ENCODE measurements at places on chromosomes 2 and 18. TPM values are rescaled to one million over a fixed set of nuclear protein-coding genes. Genes with fewer than 3 reads are reported as not detected.

GALNT13 gene
- total RNA-seq, result 5.8 TPM

CXCR1 gene
- 5.3 TPM for total RNA-seq

EIPR1 gene
- total RNA-seq, result 16.6 TPM

DPP10 gene
- 1.0 TPM for total RNA-seq

AMER3 gene
- total RNA-seq, result not detected

PIAS2 gene
- total RNA-seq, result 38.6 TPM

TPGS2 gene
- total RNA-seq, result 57.6 TPM

LOXHD1 gene
- total RNA-seq, result 2.7 TPM

- H3K4me3 ChIP-seq, result peak within 1 kb of the TSS; percentile 77
- H3K36me3 ChIP-seq, result no peaks in the 10 kb centered on the region
- H3K4me1 ChIP-seq, result peaks cover 34% of the 10 kb centered on the region
- H3K27me3 ChIP-seq, result no peaks in the 10 kb centered on the region
- DNase-seq, result peak; percentile 95
Observed at GRCh38 chr2:11344342-11344955, at the start of gene ROCK2. Gene ROCK2, minus strand, starts transcription at chr2:11344636. Its CDS starts 500 bp downstream, at chr2:11344136.

DNA sequence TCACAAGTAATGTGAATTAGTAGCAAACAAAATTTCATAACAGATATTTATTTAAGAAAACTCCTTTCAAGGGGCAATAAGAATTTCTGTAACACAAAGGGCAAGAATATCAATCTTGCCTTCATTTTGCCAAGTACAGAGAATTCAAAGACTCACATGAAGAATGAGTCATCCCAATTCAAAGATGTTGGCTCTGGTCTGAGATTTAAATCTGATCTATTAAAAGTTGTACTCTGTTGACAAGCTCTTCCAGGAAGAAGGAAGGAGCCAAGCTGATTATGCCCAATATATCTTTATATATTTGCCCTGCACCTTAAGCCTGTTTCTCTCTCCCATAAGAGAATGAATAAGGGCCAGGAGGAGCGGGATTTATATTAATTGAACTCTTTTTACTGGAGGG is 55.9 kb upstream of the RPE start:
- H3K4me3 ChIP-seq, result no peak overlapping the region
- no peak overlapping the region for H3K27ac ChIP-seq
- no peaks in the 10 kb centered on the region for H3K36me3 ChIP-seq
- no peaks in the 10 kb centered on the region for H3K4me1 ChIP-seq
- H3K27me3 ChIP-seq, result no peaks in the 10 kb centered on the region
- no peak for DNase-seq

- no peaks in the 10 kb centered on the region for H3K4me1 ChIP-seq
- no peaks in the 10 kb centered on the region for H3K36me3 ChIP-seq
- H3K27ac ChIP-seq, result no peak overlapping the region
- H3K4me3 ChIP-seq, result no peak overlapping the region
Observed at GRCh38 chr2:71291398-71291797, 40.2 kb upstream of the ZNF638 start.

DNA sequence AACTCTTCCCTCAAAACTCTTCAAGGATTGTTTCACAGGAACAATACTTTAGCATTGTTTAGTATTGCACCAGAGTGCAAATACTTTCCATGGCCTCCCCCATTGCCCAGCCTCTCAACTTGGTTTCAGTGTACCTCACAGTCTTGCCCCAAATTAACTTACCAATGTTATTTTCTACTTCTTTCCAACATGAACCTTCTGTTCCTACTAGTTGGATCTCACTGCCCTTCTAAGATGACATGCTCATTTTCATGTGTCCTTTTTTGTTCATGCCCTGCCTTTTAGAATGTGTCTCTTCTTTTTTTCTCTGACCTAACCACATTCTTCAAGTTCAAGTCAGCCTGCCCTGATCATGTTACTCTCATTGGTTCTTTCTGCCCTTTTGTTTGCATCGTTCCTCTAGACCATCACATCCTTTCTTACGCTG is 4.1 kb downstream of the SPATS2L start:
- H3K4me3 ChIP-seq, result no peak overlapping the region
- H3K27me3 ChIP-seq, result no peaks in the 10 kb centered on the region
- no peak overlapping the region for H3K27ac ChIP-seq
- DNase-seq, result no peak
- no peaks in the 10 kb centered on the region for H3K36me3 ChIP-seq

DNA sequence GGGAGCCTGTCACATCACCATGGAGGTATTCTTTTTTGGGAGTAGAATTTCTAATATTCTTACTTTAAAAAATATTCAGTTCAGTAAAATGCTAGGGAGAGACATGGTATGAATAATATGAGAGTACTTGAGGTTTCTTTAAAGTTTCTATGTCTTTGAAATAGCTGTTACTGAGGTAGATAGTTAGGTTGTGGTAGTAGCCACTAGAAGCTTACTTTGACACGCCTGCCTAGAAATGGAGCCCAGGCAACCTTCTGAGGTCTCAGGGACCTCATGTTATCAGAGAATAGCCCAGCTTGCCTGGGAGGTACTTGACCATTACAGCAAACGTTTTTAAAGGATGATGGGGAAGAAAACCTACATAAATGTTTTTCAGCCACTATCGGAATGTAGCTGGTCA is 131.2 kb downstream of the AGPS start:
- peaks cover 26% of the 10 kb centered on the region for H3K36me3 ChIP-seq
- H3K27ac ChIP-seq, result no peak overlapping the region
- no peak for DNase-seq

GRCh38 chr2:178101321-178102079 is 10.7 kb upstream of the RBM45 start:
- H3K4me1 ChIP-seq, result no peaks in the 10 kb centered on the region
- no peak overlapping the region for H3K27ac ChIP-seq
- no peaks in the 10 kb centered on the region for H3K27me3 ChIP-seq
- H3K4me3 ChIP-seq, result no peak overlapping the region
- DNase-seq, result no peak
- no peaks in the 10 kb centered on the region for H3K36me3 ChIP-seq

GRCh38 chr2:168538534-168538933 is 82.5 kb downstream of the CERS6 start:
- DNase-seq, result no peak
- no peaks in the 10 kb centered on the region for H3K36me3 ChIP-seq
- no peaks in the 10 kb centered on the region for H3K4me1 ChIP-seq
- H3K4me3 ChIP-seq, result no peak overlapping the region
- no peak overlapping the region for H3K27ac ChIP-seq

DNA sequence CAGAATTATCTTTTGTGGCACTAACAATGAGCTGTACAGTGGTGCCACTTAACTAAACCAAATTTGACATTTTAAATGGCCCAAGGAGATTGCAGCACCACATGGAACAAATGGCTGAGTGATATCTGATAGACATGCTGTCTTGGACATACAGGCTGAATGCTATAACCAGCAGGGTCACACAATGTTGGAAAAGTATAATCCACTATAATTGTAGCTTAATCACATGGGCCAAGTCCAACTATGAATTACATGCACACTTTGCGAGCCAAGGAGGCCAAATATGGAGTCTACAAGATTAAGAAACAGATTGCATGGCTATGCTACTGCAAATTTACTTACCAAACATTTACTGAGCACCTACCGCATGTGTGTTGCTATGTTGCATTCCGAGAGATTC is 69.0 kb downstream of the AOX1 start:
- no peaks in the 10 kb centered on the region for H3K36me3 ChIP-seq
- no peaks in the 10 kb centered on the region for H3K4me1 ChIP-seq
- DNase-seq, result no peak

DNA sequence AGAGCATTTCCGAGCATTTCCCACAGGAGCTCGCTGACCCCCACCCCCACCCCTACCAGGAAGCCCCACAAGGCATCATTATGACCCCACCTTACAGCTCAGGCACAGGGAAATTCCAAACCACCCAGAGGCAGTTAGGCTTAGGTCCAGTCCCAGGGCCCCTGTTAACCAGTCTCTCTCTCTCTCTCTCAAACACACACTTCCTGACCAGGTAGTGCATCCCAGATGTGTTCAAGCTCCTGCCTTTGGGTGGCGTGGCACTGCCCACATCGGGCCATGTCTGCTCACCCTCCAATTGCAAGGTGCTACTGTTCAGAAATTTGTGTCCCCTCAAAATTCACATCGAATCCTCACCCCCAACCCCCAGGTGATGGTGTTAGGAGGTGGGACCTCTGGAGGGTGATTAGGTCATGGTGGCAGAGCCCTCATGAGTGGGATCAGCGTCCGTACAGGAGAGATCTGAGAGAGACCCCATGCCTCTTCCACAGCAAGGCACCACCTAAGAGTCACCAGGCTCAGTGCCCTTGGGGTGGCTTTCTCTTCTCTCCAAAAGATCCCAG is 8.8 kb downstream of the COPS9 start:
- H3K27me3 ChIP-seq, result no peaks in the 10 kb centered on the region
- no peak overlapping the region for H3K4me3 ChIP-seq
- H3K4me1 ChIP-seq, result no peaks in the 10 kb centered on the region
- H3K36me3 ChIP-seq, result peaks cover 43% of the 10 kb centered on the region

DNA sequence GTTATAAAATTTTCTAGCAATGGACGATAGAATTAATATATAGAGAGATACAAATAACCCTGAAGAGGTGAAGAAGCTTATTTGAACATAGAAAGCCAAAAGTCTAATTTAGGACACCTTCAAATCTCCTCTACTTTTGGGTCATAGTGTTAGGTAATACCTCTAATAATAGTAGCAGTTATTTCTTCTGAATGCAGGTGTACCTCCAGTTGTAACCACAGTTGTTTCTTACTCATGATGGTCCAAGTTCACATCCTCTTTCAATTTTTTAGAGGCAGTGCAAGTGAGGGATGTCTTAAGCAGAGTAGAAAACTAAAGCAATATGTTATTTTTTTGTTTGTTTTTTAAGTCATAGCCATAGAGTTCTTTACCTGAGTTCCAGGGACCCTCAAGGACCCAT is 429.5 kb downstream of the CCDC85A start:
- no peaks in the 10 kb centered on the region for H3K4me1 ChIP-seq
- no peak for DNase-seq
- no peak overlapping the region for H3K27ac ChIP-seq
- no peaks in the 10 kb centered on the region for H3K27me3 ChIP-seq
- H3K4me3 ChIP-seq, result no peak overlapping the region

DNA sequence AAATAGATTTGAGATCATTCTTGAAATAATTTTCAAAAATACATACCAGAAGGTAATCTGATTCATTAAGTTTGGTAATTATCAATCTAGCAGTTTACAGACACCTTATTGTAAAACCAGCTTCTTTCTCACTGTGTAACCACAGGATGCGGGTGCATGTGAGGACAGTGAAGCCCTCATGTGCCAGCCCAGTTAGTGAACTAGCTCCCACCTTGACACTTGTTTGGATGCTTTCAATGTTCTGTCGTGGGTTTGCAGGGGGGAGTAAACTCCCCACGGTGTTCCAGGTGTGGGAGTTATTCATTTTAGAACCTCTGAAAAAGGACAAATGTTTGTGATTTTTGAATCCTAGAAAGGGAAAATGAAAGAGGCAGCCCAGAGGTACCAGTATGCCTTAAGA is 59.0 kb downstream of the WDSUB1 start:
- H3K27me3 ChIP-seq, result no peaks in the 10 kb centered on the region
- H3K27ac ChIP-seq, result no peak overlapping the region
- H3K4me3 ChIP-seq, result no peak overlapping the region
- no peak for DNase-seq
- H3K4me1 ChIP-seq, result peaks cover 38% of the 10 kb centered on the region

- H3K4me1 ChIP-seq, result no peaks in the 10 kb centered on the region
- no peaks in the 10 kb centered on the region for H3K36me3 ChIP-seq
- H3K27me3 ChIP-seq, result no peaks in the 10 kb centered on the region
- DNase-seq, result no peak
- no peak overlapping the region for H3K4me3 ChIP-seq
- no peak overlapping the region for H3K27ac ChIP-seq
Observed at GRCh38 chr2:96564563-96564962, 28.0 kb downstream of the ARID5A start.

GRCh38 chr18:50602466-50602865 is 42.6 kb downstream of the MAPK4 start:
- no peaks in the 10 kb centered on the region for H3K36me3 ChIP-seq
- no peak overlapping the region for H3K27ac ChIP-seq
- no peak for DNase-seq
- H3K4me3 ChIP-seq, result no peak overlapping the region
- no peaks in the 10 kb centered on the region for H3K4me1 ChIP-seq

GRCh38 chr2:33620-34019 is 12.7 kb downstream of the FAM110C start:
- no peak for DNase-seq
- no peaks in the 10 kb centered on the region for H3K36me3 ChIP-seq
- H3K4me1 ChIP-seq, result peaks cover 22% of the 10 kb centered on the region
- no peaks in the 10 kb centered on the region for H3K27me3 ChIP-seq

- no peak overlapping the region for H3K4me3 ChIP-seq
- DNase-seq, result no peak
- H3K27me3 ChIP-seq, result no peaks in the 10 kb centered on the region
- no peaks in the 10 kb centered on the region for H3K4me1 ChIP-seq
- peaks cover 1% of the 10 kb centered on the region for H3K36me3 ChIP-seq
Observed at GRCh38 chr2:161316701-161317100, 8.5 kb downstream of the PSMD14 start.

DNA sequence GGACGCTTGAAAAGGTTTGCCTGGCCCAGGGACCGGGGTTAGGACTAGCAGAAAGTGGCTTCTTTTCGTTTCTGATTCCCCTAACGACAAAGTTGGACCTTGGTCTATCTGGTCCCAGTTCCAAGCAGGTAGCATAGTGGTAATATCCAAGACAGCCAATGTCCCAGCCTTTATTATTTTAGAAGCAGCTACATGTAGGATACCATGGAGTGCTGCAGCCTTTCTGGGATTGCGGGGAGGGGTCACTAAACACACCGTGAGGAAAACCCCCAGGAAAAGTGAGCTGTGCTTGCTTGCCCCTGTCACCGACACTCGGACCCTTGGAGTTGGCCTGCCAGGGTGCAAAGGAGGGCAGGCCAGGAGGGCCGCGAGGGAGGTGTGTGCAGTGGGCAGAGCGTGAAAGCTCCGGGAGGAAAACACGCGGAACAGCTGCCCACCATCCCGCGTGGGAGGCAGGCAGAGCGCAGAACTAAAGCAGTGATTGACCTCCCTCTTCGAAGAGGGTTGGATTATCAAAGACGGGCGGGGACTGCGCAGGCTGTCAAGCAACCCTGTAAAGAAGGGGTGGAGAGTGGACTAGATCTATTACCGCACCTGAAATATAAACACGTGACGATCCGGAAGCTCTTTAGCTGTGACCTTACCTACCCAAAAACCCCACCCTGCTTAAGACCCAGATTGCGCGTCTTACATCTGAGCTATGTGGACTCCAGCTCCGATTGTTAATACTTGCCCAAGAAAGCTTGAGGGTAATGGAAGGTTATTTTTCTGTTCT is 624 bp upstream of the MAP4K3 start:
- H3K36me3 ChIP-seq, result no peaks in the 10 kb centered on the region
- peak overlapping the region; percentile 91 for H3K27ac ChIP-seq
- peak; percentile 85 for DNase-seq

GRCh38 chr2:9021563-9022211 is 18.2 kb upstream of the MBOAT2 start:
- no peaks in the 10 kb centered on the region for H3K36me3 ChIP-seq
- no peaks in the 10 kb centered on the region for H3K27me3 ChIP-seq
- DNase-seq, result no peak
- H3K27ac ChIP-seq, result no peak overlapping the region
- H3K4me1 ChIP-seq, result no peaks in the 10 kb centered on the region

Data from upper lobe of right lung (tissue), 1 donor.